ENCODE measurements at places on chromosomes 11 and 22. TPM values are rescaled to one million over a fixed set of nuclear protein-coding genes. Genes with fewer than 3 reads are reported as not detected.

INS gene
- total RNA-seq: not detected

IGSF9B gene
- total RNA-seq: under 0.01 TPM

DNAL4 gene
- 19.4 TPM for total RNA-seq

GLYAT gene
- total RNA-seq: not detected

SEPTIN5 gene
- 55.8 TPM for total RNA-seq

SPDYC gene
- not detected for total RNA-seq

MPEG1 gene
- total RNA-seq: not detected

ZFPL1 gene
- 21.5 TPM for total RNA-seq

TESMIN gene
- 0.08 TPM for total RNA-seq

SLC37A2 gene
- total RNA-seq: 0.30 TPM

TANGO2 gene
- 50.6 TPM for total RNA-seq

UBQLN3 gene
- not detected for total RNA-seq

PITPNM1 gene
- 28.7 TPM for total RNA-seq
